Activated effector memory CD4-positive, alpha-beta T cell treated with Interleukin-2 at 50 U/mL for 16 hours (primary cell): ENCODE measurements at places on chromosomes 11 and 22.
A peak's percentile ranks its signal among the peaks of the same experiment; 100 is the strongest.

GRCh38 chr11:662689-663274 lies 25.7 kb downstream of the DRD4 start:
- peak; percentile 2 for DNase-seq

- DNase-seq, result no peak
Measured at GRCh38 chr11:3959903-3960265, 104.4 kb downstream of the STIM1 start.

GRCh38 chr22:26545827-26546226 lies 33.6 kb upstream of the TFIP11 start:
- DNase-seq, result no peak

GRCh38 chr22:48342016-48342415 lies 1485.7 kb downstream of the BRD1 start:
- DNase-seq, result no peak

DNA sequence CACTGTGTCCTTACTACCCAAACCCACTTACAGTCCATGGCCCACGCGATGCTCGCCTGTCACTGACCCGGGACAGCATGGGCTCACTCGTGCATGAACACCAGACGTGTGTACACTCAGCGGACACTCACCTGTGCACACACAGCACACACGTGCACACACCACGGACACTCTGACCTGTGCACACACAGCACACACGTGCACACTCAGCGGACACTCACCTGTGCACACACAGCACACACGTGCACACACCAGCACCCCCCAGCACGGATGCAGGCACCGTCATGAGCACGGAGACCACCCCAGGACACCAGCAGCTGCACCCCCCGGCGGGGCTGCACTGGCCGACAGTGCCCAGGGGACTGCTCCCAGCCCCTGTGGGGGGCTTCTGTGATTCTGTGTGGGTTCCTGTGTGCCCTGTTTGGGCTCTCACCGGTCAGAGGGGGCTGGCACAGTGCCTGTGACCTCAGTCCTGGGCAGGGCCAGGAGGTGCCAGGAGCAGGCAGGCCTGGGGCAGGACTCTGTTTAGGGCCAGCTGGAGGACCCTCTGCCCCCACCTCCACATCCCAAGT lies 20.2 kb downstream of the CRELD2 start:
- DNase-seq, result no peak

DNA sequence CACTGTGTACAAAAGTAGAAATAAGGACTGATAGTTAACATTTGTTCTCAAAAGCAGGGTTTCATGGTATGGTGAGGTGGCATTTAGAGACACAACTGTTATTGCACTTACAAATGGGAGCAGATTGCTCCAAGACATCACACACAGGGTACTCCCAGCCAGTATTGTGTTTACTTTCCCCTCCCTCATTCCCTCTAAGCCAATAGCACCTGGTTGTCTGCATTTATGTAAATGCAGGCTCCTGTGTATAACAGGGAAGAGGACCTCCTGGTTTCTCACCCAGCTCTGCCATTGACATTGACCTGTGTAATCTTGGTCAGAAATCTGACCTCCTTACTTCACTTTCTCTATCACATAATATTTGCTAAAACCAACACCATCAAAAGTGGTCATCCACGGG lies 154.4 kb downstream of the NAV2 start:
- DNase-seq, result no peak
